Activated T-helper 2 cell treated with anti-CD3 and anti-CD28 coated beads, Interferon-gamma antibody, Interleukin-2, Interleukin-4, amounts not matched to agents 10 μg/mL and 5 μg/mL and 100 μg/mL, durations not matched to agents 14 hours and 24 hours and 36 hours (primary cell): ENCODE measurements at places on chromosomes 3 and 15.

GRCh38 chr15:26721232-26721967 lies 51.5 kb downstream of the GABRB3 start:
- DNase-seq, result no peak

DNA sequence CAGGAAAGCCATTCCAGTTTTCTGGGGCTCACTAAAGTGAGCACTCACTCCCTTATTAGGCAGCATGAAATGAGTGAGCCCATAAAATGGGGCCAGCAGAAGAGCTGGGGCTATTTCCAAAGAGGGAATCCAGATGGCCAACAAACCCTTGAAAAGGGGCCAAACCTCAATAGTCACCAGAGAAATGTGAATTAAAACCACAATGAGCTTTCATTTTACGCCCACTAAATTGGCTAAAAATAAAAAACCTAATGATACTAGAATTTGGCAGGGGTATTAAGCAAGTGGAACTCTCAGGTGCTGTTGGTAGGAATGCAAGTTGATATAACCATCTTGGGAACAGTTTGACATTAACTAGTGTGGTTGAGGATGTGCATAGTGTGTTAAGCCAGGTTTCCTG lies 42.1 kb upstream of the RAF1 start:
- DNase-seq, result no peak

GRCh38 chr3:147419781-147420224 lies 10.6 kb downstream of the ZIC1 start:
- no peak for DNase-seq

DNA sequence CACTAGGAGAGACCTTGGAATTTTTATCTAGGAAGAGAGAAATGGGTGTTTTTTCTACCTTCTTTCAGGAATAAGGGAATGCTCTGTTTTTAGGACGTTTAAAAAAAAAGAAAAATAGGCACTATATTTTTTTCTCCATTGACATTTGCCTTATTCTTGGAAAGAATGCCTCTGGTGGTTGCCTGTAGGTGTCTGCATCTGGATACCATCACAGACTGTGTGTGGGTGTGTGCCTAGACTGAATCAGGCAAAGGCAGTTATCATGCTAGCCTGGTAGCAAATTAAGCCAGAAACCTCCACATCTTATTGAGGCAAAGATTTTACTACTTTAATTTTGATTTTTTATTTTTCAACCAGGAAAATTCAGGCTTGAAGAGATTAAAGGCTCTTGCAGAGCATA lies 513.6 kb upstream of the KCNMB2 start:
- no peak for DNase-seq

- DNase-seq, result no peak
Observed at GRCh38 chr3:14472471-14473351, 67.4 kb downstream of the GRIP2 start.

DNA sequence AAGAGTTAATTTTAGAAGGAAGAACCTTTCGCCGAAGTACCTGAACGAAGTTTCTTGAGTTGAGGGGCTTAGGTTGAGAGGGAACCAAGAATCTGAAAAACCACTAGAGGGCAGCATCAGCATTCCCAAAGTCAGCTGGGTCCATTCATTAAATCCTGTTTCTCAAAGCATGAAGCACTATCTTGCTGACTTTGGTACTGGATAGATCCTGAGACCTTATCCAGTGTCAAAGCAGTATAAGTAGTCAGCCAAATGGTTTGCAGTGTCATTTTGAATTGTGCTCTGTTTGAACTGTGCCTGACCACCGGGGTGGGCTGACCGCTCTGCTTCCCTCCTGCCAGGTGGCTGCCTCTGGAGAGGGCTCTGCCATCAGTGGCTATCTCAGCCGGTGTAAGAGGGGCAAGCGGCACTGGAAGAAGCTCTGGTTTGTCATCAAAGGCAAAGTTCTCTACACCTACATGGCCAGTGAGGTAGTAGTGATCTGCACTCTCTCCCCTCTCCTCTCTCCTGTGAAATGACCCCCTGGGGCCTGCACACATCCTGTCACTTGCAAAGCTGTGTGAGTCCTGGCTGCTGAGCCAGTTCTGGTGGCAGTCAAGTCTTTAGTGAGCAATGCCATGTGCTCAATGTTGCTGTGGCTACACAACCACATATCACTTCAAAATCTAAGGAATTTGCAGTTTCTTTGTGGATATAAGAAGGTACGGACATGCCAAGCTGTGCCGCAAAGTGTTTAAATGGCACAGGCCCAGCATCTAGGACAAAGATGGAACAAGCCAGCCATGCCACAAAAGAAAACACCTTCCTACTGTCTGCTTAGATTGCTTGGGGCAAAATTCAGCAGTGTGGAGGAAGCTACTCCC lies 21.4 kb upstream of the NR2C2 start:
- DNase-seq, result no peak

- no peak for DNase-seq
Observed at GRCh38 chr3:88114878-88115549, 34.7 kb upstream of the C3orf38 start.

GRCh38 chr3:29348316-29348715 lies 67.4 kb downstream of the RBMS3 start:
- no peak for DNase-seq

GRCh38 chr3:55427739-55428138 lies 59.4 kb downstream of the WNT5A start:
- DNase-seq, result no peak

DNA sequence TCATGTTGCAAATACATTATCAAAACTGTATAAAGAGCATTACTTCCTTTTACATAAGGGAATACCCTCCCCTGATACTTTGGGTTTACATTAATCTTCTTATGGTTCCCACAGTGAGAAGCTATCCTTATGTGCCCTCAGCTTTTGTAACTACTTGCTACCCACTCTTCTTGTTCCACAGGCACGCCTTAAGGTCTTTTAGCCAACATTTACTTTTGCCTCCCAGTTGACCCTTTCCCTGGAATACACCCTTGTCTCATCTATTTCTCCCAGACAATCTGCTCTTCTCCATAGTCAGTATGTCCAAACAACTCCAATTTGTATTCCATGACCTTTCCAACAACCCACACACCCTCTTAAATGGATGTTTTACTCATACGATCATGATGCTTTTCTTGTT lies 116.8 kb upstream of the COL8A1 start:
- DNase-seq, result no peak

- no peak for DNase-seq
Observed at GRCh38 chr15:84033793-84034553, 201.6 kb upstream of the GOLGA6L4 start.

DNA sequence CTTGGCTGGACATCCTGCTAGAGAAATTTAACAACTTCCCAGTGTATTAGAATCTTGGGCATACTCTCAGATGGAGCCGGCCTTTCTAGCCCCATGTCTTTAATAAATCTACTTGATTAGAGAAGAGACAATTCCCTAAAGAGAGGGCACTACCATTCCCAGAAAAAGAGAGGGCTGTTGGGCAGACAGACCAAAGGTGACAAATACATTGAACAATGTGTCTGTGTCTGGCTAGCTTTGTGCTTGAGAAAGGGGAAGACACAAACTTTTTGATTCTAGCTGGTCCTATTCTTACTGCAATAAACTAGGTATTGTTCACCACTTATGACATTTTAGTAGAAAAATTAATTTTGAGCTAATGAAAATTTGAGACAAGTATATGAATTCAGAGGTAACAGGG lies 57.7 kb downstream of the DUT start:
- no peak for DNase-seq

- no peak for DNase-seq
Observed at GRCh38 chr3:128378631-128379347, 87.9 kb downstream of the DNAJB8 start.

GRCh38 chr15:25850154-25851111 lies 12.7 kb downstream of the ATP10A start:
- DNase-seq, result peak; percentile 60

DNA sequence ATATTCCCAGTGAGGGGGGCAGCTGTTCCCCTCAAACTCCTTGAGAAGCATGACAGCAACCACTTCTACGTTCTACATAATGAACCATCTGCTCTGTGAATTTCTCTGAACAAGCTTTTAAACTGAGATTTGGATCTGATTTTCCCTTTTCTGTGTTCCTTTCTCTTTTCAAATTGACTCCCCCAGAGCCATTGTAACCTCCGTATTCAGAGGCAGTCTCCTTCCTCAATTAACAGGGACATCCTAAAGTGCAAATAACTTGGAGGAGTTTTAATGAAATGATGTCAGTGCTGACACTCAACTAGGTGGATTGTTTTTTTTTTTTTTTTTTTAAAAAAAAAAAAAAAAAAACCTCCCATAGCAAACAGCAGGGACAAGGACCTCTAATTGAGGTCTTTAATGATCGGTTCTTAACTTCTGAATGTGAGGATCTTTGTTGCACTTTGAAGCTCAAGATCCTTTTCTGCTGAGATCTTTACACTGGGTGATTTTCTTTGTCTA lies 48.8 kb downstream of the ADAMTS9 start:
- DNase-seq, result no peak

GRCh38 chr15:69838994-69839393 lies 258.7 kb downstream of the TLE3 start:
- DNase-seq, result no peak

DNA sequence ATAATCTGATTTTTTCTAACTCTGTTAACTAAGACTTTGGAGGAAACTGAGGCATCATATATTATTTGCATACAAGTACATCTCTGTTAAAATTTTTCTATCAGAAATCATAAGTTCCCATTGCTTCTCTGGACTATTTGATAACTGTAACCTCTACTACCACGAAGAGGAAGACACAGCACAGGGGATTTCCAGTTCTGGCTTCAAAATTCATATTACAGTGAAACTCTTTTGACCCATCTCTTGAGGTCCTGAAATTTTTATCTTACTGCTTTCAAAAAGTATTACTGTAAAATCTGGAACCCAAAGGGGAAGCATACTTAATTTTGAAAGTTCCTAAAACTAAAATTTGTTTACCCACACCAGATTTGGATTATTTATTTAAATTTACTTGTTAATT lies 4.2 kb downstream of the PLSCR1 start:
- no peak for DNase-seq

DNA sequence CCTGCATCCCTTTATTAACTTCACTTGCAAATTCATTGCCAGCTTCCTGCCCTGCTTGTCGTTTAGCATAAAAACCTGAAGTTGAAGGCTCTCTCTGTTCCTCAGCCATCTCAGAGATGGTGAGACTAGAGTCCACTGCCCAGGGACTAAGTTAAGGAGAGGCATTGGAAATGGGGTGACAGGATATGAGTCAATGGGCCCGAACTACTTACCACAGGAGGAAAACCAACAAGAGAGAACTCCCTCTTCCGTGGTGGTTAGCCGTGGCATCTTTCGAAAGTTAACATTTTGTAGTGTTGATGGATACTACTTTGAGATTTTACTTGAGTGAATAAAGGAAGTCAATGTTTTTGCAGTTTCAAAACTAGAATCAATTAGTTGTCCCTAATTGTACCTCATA lies 65.3 kb downstream of the LRTM1 start:
- DNase-seq, result no peak

- no peak for DNase-seq
Observed at GRCh38 chr3:194103983-194104751, 31.8 kb upstream of the HES1 start.

DNA sequence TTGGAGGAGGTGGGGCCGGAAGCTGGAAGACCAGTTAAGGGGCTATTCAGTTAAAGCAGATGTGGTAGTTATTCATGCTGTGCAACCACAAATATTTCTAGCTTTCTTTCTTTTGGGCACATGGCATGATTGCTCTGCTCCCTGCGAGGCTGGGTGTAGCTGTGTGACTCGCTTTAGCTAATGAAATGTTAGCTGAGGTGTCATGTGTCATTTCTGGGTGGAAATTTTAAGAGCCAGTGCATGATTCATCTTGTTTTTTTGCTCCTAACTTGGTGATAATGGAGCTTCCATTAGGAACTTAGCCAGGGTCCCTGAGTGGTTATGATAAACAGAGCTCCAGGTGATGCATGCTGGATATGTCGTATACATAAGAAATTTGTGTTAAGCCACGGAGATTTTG lies 300.6 kb downstream of the SATB1 start:
- no peak for DNase-seq

DNA sequence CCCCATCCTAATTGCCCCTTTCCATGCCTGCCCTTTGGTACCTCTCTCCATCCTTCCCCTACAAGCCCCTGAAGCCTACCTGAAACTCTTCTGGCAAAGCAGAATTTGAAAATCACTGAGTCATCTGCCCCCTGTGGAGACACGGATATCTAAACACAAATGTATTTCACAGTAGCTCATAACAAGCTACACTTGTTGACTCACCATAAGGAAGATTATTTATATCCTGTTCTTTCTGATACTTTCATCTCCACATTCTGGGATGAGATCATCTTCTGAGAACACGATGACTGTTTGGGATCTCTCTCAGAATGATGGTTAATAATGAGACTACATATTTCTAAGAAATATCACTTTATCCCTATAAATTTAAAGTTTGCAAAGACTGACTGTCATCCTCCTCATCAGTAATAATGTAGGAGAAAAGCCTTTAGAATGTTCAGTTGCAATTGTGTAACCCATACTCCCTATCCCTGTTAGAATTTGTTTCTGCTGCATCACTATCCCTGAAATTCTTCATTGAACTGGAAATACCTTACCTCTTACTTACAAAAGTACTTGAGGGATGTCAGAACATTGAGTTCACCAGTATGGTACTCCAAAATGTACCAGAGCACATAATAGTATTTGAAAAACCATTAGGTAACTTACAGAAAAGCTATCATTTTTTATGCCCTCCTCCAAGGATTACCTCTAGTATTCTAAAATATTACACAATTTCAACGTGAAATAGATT lies 116.1 kb upstream of the IL12A start:
- DNase-seq, result no peak
